ENCODE measurements at places on chromosomes 1 and 21. TPM values are rescaled to one million over a fixed set of nuclear protein-coding genes. Genes with fewer than 3 reads are reported as not detected.

The BRINP3 gene
- 117 TPM for total RNA-seq

The CLCNKA gene
- total RNA-seq, result 0.23 TPM

The ANGPTL1 gene
- 1.8 TPM for total RNA-seq

The GNPAT gene
- total RNA-seq, result 59.3 TPM

The C1QC gene
- total RNA-seq, result 18.0 TPM

The RCAN3 gene
- total RNA-seq, result 44.3 TPM

The TCHH gene
- 0.23 TPM for total RNA-seq

The NUP210L gene
- 0.23 TPM for total RNA-seq

The EPHX1 gene
- total RNA-seq, result 24.0 TPM

The SIPA1L2 gene
- 60.2 TPM for total RNA-seq

The LAMC2 gene
- 5.3 TPM for total RNA-seq

The DPH5 gene
- total RNA-seq, result 35.8 TPM

The KCNJ9 gene
- total RNA-seq, result 18.5 TPM

The FAM78B gene
- 6.7 TPM for total RNA-seq

The CRP gene
- total RNA-seq, result not detected

The ZSCAN20 gene
- total RNA-seq, result 8.3 TPM

The OR2T33 gene
- total RNA-seq, result not detected
